ENCODE measurements at places on chromosomes 16 and 17.

GRCh38 chr17:40548491-40548981, 16.7 kb downstream of the CCR7 start:
- DNase-seq, result no peak

DNA sequence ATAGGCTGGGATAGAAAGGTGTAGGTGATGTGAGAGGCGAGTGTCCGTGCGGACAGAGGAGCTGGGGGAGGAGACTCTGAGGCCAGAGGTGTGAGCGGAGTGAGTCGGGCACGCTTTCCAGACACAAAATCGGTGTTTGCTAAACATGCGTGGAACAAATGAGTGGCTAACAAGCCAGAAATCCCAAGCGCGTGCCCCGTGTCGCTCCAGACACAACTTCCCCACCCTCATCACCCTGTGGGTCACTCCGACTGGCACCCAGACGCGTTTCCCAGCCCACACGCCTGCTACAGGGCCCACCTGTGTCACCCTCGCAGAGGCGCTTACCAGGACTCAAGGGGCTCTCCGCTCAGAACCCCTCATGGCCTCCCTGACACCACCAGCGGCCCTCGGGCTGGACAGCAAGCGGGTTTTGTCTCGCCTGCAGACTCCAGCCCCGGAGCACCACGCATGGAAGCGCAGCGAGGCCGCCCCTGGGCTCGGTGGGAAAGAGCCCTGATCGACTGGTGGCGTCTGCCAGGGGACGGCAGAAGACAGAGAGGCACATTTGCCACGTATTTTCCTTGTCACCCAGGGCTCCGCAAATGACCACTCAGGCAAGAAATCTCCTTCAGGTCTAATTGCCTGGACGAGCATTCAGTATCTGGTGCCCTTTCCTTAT, 6.0 kb upstream of the RPH3AL start:
- DNase-seq, result no peak

- DNase-seq, result no peak
Measured at GRCh38 chr16:29982560-29983419, 9.1 kb downstream of the TAOK2 start.

GRCh38 chr17:82862737-82863382, 23.0 kb upstream of the ZNF750 start:
- no peak for DNase-seq

- DNase-seq, result peak; percentile 12
Measured at GRCh38 chr16:81928975-81929374, 82.3 kb downstream of the SDR42E1 start.

DNA sequence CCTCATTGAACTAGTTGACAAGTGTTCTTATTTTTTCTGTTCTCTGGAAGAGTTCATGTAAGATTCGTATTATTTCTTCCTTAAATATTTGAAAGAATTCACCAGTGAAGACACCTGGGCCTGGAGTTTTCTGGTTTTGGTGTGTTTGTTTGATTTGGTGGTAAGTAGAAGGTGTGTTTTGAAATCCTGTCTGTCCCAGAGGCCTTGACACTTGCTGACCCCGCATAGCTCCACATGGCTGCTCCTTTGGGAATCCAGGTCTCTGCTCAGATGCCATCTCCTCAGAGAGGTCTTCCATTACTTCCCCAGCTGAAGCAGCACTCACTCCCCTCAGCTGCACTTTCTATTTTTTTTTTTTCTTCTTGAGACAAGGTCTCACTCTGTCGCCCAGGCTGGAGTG, 5.7 kb upstream of the NUP93 start:
- no peak for DNase-seq

GRCh38 chr16:55434000-55434399, 45.0 kb upstream of the MMP2 start:
- no peak for DNase-seq

DNA sequence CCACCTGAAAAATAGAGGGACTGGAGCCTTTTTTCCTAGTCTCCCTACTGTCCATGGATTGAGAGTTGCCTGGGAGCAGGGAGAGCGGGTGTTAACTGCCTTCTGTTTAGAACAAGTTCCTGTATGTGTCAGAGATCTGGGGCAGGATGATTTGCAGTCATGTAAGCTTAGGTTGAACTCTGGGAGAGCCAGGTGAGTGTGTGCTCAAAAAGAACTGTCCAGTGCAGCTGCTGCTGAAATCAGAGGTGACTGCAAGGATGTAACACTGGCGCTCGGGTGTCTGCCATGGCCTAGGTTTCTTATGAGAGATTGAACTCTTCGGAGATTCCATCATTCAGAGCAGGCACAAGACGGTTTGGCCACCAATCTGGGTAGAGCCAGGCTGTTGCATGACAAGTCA, 432.5 kb downstream of the CDH13 start:
- DNase-seq, result no peak

- no peak for DNase-seq
Measured at GRCh38 chr17:16106161-16106891, 106.7 kb downstream of the TTC19 start.

- no peak for DNase-seq
Measured at GRCh38 chr16:70151391-70151790, 22.2 kb upstream of the CLEC18C start.

GRCh38 chr17:28086519-28086918, 44.0 kb downstream of the NLK start:
- DNase-seq, result no peak

GRCh38 chr17:58577696-58578095, 63.3 kb upstream of the MTMR4 start:
- peak; percentile 61 for DNase-seq

- DNase-seq, result no peak
Measured at GRCh38 chr17:52134641-52135040, 23.9 kb downstream of the CA10 start.

- no peak for DNase-seq
Measured at GRCh38 chr17:10031127-10031526, 126.1 kb upstream of the RCVRN start.

DNA sequence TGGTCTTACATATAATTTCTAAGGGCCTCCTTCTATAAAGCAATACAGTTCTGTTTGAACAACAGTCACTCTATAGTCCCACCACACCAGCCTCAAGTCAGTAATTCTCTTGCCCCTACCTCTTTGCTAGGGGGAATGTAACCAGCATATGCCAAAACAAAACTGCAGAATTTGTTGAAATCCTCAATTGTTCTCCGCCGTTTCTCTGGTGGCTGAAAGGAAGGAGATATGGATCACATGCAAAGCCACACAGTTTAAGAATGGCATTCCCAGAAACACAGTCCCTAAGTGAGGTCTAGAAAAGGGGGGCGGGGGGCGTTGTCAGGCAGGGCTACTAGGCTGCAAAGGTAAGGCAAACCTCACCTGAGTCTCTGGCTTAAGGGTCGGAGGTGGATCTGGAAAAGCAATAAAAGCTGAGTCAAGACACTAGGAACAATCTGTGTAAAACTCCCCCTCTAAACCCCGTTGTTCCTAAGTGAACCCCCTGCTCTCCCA, 1.9 kb downstream of the PHF23 start:
- DNase-seq, result no peak

DNA sequence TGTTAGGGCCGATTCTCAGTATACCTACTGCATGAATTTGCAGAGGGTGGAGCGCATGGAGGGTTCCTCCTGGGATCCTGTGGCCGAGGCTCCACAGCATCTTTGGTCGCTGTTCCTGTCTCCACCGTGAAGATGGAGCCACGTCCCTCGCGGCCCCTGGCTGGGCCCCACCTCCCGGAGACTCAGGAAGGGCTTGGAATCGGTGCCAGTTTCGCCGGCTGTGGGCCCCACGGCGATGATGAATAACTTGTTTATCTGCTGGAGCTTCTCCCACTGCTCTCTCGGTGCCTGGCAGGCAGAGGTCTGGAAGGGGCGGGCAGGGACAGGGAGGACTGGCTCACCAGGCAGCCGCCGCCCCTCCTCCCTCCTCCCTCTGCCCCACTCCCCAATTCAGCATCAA, 8.1 kb downstream of the SLC5A11 start:
- DNase-seq, result no peak

- DNase-seq, result no peak
Measured at GRCh38 chr17:17540278-17540906, 44.2 kb upstream of the RASD1 start.

DNA sequence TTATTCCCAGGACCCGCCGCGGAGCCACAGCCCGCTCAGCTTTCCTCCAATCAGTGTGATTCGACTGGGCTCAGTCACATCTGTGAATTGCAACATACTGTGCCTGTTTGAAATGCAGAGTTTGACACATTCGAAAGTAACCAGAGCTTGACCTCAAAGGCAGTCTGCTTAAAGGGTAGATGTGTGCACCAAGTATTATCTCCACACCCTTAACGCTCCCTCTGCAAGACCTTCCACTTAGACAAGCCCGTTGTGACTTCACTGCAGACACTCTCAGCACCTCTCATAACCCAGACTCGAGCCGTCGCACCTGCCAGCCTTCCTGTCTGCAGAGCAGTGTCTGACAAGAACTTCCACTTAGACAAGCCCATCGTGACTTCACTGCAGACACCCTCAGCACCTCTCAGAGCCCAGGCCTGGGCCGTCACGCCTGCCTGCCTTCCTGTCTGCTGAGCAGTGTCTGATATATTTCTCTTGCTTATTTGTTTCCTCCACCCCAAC, 3.7 kb downstream of the KLHDC4 start:
- DNase-seq, result no peak

- peak; percentile 67 for DNase-seq
Measured at GRCh38 chr17:82414548-82415281, 3.4 kb upstream of the HEXD start.

GRCh38 chr17:44097110-44097958, 26.1 kb downstream of the HDAC5 start:
- no peak for DNase-seq

GRCh38 chr17:68847711-68848110, 107.5 kb downstream of the ABCA8 start:
- DNase-seq, result no peak

DNA sequence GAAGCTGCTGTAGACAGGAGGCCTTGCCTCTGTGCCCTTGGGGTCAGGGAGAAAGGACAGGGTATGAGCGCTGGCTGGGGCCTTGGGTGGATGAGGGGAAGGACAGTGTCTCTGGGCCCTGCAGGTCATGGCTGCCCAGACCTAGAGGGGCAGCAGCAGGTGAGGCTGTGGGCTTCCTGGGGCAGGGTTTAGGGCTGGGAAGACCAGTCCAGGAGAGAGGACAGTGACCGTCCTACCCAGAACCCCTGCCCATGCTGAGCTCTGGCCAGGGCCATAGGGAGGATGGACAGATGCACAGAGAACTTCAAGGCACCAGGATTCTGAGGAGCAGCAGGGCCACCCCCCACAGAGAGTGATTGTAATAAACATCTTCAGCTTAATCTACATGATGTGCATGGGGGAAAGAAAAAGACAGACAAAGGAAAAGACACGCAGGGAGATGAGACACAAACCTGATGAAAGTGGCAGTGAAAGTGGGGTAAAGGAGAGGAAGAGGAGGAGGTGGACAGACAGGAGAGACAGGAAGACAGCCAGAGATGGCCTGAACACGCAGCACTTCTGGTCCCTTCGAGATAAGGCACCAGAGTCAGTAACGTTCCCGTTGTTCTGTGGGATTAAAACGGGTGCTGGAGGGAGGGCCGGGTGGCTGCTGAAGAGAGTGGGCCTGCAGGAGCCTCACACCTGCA, 17.5 kb downstream of the FLOT2 start:
- DNase-seq, result no peak

- DNase-seq, result no peak
Measured at GRCh38 chr16:62712566-62712965, 676.3 kb upstream of the CDH8 start.

DNA sequence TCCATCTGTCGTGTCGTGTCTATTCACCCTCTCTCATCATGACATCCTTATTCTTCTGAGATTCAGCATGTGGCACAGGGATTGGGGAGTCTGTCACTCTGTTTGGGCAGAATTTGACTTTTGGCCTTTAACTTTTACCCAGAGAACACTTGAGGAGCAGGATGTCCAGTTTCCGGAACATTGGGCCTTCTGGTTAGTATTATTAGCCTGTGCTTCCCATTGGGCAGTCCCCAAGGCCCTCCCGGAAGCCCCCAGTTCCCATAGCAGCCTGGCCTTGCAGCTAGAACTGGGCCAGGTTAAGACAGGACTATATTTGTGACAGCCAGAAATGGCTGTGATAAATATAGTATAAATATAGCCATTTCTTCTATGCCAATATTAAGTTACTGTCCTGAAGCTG, 9.6 kb downstream of the SCN4A start:
- no peak for DNase-seq

- DNase-seq, result no peak
Measured at GRCh38 chr16:62565706-62566105, 529.5 kb upstream of the CDH8 start.

GRCh38 chr16:67259705-67260104, 10.9 kb downstream of the SLC9A5 start:
- no peak for DNase-seq

- DNase-seq, result no peak
Measured at GRCh38 chr17:72175263-72175662, 54.4 kb downstream of the SOX9 start.

DNA sequence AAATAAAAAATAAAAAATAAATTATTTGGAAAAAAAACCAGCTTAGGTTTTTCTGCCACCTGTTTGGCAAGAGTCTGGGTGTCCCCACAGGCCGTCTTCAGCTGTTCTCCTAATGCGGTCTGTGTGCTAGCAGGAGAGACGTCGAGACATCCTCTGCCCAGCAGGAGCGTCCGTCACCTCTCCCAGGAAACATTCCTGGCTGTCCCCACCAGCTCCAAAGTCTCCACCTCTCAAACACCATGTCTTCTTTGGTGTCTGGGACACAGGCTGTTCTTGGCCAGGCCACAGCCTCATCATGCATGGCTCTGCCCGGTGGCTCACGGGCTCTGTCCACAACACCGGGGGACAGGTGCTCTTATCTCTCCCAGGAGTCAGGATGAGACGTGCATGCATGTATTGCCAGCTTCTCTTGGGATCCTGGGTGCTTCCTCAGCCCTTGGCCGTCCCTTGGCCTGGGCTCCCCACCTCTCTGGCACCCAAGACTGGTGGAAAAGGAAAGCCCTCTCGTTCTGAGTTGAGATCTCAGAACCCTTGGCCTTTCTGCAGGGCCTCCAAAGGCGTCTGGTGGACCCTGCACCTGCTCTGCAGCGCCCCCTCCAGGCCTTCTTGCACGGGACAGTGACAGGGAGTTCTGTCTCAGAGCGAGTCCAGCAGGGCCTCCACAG, 84.9 kb upstream of the CBX4 start:
- DNase-seq, result peak; percentile 29

GRCh38 chr17:50834429-50835300, 721 bp upstream of the WFIKKN2 start:
- DNase-seq, result no peak

DNA sequence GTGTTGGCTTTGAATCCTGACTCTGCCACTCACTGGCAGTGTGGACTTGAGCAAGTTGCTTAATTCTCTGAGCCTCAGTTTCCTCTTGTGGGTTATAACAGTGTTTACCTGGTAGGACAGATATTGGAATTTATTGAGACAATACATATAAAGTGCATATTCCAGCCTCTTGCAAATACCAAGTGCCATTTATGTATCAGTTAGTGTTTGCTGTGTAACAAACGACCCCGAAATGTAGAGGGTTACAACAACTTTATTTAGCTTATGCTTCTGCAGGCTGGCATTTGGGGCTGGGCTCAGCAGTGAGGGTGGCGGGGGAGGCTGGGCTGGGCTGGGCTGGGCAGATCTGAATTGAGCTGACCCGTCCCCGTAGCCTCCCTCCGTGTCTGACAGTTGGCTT, 42.4 kb upstream of the IL21R start:
- no peak for DNase-seq

- DNase-seq, result peak; percentile 31
Measured at GRCh38 chr17:1362065-1362848, 37.8 kb downstream of the YWHAE start.
